Myocyte (in vitro differentiated cells): ENCODE measurements at places on chromosomes 16 and 17. TPM values are rescaled to one million over a fixed set of nuclear protein-coding genes. Genes with fewer than 3 reads are reported as not detected.

DNA sequence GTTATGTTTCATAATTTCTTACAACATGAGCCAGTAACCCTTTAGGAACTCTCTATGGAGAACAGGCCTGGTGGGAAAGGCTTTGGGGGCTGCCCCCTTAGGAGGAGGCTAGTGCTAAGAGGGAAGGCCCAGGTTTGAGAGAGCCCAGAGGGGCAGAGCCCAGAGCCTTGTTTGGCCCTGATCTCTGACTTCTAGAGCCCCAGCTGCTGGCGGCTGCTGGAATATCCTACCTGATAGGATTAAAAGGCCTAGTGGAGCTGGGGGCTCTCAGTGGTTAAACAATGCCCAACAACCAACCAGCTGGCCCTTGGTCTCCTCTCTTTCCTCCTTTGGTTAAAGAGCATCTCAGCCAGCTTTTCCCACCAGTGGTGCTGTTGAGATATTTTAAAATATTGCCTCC is 54.1 kb downstream of the IGF2BP1 start:
- no peak for DNase-seq

The NPIPA7 gene
- 6.7 and 8.2 TPM in 2 replicates for total RNA-seq

The CCL4L2 gene
- total RNA-seq, result not detected in 2 replicates

The KRT40 gene
- total RNA-seq, result not detected in 2 replicates
